ENCODE measurements at places on chromosomes 7 and 10.

GRCh38 chr10:15258255-15258654 lies 89.8 kb upstream of the NMT2 start:
- no peak for DNase-seq

DNA sequence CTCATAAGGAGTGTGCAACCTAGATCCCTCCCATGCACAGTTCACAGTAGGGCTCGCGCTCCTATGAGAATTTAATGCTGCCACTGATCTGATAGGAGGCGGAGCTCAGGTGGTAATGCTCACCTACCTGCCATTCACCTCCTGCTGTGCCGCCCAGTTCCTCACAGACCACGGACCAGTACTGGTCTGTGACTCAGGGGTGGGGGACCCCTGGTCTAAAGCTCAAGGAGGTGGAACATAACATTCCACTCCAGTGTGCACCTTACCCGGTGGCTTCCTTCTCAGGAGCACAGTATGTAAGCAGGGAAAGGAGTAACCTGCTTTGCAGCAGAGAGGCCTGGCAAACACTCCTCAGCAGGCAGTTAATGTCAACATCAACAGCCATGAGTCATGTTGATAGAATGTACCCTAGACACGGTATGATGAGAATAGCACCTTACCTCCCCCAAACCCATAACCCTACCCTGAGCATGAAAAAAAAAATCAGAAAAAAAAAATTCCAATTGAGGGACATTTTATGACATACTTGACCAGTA lies 273.5 kb downstream of the FGFR2 start:
- DNase-seq, result no peak

- no peak for DNase-seq
Measured at GRCh38 chr7:30193336-30193943, 58.7 kb downstream of the MTURN start.

DNA sequence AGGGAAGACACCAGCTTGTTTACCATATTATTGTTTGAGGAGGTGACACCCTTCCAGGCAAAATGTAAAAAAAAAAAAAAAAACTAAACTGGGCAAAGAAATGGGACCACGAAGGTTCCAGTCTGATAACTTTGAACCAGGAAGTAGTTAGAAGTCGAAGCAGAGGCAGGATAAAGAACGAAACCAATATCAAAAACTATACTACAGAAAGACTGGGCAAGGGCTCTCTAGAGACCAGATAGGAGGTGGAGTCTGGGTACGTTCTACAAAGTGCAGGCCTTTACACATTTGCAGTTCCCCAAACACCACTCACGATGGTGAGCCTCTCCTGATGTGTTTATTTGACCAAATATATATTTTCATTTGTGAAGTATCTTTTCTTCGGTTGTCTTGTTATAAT lies 125.7 kb upstream of the CDK1 start:
- DNase-seq, result no peak

- no peak for DNase-seq
Measured at GRCh38 chr7:31125171-31125570, 73.1 kb downstream of the ADCYAP1R1 start.

- no peak for DNase-seq
Measured at GRCh38 chr7:102843850-102844249, 69.0 kb upstream of the LRRC17 start.

DNA sequence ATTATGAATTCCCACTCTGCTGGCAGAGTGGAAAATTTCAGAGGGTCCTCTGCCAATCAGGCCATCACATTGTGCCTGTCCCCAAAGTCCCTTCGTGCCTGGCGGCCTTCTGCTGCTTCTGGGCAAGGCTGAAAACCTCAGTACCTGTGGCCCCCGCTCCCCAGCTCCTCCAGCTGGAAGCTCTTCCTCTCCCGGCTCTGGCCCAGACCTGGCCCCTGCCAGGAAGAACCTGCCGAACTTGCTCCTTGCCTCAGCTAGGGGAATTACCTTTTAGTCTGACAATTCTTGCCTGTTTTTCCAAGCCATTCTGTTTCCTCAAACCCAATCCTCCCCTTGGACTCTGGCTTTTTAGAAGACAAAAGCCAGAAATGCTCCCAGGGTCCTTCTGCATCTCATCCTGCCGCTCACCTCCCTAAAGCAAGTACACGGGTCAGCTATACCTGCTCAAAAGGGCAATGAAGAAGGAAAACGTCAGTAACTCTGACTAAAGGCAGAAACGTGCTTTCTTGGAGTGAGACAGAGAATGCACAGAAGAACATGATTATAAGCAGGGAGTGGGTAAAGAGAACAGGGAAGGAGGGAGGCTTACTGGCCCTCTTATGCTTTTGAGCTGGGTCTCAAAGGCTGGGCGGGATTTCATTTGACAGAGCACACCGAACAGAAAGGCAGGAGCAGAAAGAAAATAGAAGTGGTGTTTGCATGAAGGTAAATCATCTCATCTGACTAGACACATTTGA lies 28.1 kb upstream of the TRIL start:
- no peak for DNase-seq

GRCh38 chr10:8688881-8689280 lies 634.4 kb downstream of the GATA3 start:
- DNase-seq, result no peak

GRCh38 chr7:16301291-16301690 lies 120.0 kb downstream of the CRPPA start:
- no peak for DNase-seq

GRCh38 chr10:93274419-93274818 lies 200.7 kb downstream of the CYP26A1 start:
- DNase-seq, result no peak

- DNase-seq, result no peak
Measured at GRCh38 chr10:91856637-91857036, 52.6 kb downstream of the FGFBP3 start.

DNA sequence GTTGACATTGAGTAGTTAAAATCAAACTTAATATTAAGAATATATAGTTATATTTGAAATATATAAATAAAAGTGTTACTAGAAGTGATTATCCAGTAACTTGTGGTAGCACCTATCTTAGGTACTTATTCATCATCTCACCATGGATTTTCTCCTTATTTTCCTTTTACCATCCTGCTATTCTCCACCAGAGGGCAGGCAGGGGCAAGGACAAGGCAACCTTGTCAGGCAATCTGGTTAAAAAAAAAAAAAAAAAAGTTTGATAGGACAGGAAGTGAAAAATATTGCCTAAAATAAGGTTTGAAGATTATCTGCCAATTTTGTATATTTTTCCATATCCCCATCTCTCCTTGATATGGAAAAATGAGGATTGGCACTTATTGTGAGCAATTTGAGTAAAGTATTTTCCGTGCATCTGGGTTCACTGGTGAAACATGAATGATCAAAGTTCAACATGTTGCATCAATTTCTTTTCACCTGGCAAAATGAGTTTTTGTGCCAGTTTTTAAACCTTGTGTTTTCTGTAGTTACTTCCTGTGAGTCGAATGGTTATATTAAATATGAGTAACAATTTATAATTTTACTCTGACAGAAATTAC lies 256.7 kb downstream of the AGMO start:
- peak; percentile 36 for DNase-seq

DNA sequence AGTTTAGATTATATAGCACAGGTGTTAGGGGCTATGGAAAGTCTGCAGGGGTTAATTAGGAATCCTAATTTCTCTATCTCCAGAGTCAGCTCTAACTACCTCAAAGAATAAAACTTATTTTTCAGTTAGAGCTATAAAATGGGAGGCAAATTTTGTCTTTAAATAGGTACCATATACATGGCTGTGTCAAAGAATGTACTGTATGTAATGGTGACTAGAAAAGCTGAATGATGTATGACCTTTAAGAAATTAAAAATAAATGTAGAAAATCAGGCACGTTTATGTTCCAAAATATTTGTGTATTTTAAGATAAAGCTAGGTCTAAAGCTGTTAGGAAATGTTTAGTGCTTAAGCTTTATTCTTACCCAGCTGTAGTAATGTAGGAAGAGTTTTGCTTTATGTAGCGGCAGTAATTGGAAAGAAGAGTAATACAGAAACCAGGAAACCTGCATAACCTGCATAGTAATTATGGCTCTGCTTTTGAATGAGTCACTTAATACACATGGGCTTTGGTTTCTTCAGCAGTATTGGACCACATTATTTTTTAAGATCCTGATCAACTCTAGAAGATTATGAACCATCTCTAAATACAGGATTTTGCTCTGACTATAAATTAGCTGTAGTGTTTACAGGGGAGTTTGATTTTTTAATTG lies 85.0 kb downstream of the KMT2E start:
- no peak for DNase-seq

- DNase-seq, result no peak
Measured at GRCh38 chr10:58275908-58276307, 6.9 kb downstream of the CISD1 start.

GRCh38 chr7:128937271-128937646 lies 468 bp upstream of the IRF5 start:
- DNase-seq, result no peak

- peak; percentile 87 for DNase-seq
Measured at GRCh38 chr7:2483494-2483893, 7.3 kb upstream of the GRIFIN start.

DNA sequence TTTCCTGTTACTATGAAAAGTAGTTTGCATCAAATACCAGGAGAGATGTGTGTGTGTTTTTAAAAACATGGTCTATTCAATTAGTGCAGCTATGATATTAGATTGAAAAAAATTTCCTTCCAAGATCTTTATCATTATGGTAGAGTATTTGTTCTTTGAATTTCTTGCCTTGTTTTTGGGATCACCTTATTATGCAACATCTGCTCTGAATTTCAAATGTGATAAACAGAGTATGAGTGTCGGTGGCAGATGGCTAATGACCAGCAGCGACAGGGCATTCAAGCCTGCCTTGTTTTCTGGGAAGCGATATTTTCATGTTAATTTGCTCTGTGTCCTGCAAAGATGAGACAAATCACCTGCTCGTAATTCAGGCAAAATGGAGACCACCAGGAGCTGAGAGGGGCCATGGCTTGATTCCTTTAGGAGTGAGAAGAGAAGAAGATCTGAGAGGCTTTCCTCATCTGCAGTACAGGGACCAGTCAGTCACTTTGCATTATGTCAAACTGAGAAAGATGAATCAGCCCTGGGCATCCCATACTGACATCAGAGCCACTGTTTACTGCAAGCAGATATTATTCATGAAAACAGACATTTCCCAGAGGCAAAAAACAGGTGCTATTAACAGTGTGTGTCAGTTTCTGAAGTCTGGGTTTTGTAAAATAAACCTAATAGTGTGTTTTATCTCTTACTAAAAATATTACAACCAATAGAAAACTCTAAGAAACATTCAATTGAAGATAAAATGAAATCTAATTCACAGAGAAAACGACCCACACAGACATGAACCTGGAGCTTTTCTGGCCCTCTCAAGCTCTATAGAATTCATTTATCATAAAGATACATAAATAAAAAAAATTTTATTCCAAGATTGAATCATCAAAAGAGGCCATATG lies 67.6 kb downstream of the CDK6 start:
- peak; percentile 60 for DNase-seq

DNA sequence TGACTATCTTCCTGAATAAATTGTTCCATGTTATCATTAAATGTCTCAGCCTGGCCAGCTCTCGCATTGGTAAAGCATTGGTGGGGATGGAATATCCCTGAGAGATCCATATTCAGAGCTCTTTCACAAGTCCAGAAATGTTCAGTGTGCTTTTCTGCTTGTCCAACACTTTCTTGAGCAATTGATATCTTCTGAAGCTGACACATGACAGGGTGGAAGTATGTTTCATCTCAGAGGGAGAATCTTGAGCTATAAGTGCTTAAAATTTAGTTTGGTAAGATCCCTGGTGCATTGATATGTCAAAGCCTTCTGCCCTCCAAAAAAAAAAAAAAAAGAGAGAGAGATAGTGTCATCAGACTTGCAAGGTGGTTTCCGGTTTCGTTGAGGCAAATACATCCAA lies 7.4 kb downstream of the IFIT3 start:
- no peak for DNase-seq

DNA sequence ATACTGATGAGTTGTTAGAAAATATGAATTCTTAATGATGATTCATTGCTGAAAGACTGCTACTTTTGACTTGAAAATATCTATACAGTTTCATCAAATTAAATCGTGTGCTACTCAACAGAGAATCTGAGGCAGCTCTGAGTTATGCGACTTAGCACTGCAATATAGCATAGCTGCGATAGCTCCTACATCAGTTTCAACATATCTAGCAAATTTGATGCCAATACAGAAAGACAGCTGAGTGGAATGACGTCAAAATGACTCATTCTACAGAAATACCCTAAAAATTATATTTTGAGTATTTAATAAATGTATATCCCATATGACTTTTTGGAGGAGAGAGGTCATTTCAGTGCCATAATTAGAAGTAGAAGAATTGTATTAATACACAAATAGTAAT lies 1.1 kb upstream of the TARP start:
- no peak for DNase-seq

- DNase-seq, result no peak
Measured at GRCh38 chr7:76231583-76231982, 29.9 kb downstream of the SRRM3 start.

DNA sequence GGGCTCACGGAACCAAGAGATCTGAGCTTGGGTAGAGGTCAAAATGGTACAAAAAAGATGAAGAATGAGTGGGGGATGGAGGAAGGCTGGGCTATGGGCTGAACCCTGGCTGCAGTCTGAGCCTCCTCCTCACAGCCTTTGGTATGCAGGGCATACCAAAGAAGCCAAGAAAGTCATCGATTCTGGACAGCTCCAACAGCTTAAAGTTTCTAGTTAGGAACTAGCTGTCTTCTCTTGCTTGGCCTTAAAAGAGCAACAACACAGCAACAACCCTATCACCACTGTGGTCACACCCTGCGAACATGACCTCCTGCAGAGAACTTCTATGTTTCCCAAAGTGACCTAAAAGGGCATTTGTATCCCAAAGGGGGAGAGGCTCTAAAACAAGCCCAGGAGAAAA lies 126.1 kb upstream of the EFCAB10 start:
- no peak for DNase-seq

GRCh38 chr10:102268375-102268888 lies 23.1 kb downstream of the GBF1 start:
- no peak for DNase-seq

GRCh38 chr7:70415179-70415972 lies 716.6 kb upstream of the GALNT17 start:
- no peak for DNase-seq

DNA sequence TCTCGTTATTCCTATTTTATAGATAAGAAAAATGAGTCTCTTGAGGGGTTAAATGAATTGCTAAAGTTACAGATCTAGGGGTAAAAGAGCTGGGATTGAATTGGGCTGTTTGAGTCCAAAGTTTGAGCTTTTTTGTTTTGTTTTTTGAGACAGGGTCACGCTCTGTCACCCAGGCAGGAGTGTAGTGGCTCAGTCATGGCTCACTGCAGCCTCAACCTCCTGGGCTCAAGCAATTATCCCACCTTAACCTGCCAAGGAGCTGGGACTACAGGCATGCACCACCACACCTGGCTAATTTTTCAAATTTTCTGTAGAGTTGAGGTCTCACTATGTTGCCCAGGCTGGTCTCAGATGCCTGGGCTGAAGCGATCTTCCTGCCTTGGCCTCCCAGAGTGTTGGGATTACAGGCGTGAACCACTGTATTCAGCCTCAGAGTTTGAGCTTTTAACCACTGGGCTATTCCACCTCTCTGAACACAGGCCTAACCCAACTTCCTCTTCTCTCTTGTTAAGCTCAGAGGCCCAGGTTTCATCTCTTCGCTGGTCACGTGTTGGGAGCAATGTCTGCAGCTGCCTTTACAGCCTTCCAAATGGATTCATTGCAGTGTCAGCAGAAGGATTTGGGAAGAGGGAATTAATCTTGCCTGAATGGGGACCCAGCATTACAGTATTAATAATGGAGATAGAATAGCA lies 8.0 kb downstream of the SUFU start:
- no peak for DNase-seq

GRCh38 chr10:125355657-125356056 lies 195.3 kb upstream of the CTBP2 start:
- DNase-seq, result no peak
